Peyer's patch (tissue), 4 donors: ENCODE measurements at places on chromosomes 3 and 15. TPM values are rescaled to one million over a fixed set of nuclear protein-coding genes. Genes with fewer than 3 reads are reported as not detected.

CPEB1 gene
- total RNA-seq = 2.5 TPM

ATP2B2 gene
- not detected for total RNA-seq

- DNase-seq = no peak
- H3K4me3 ChIP-seq = peak overlapping the region; percentile 26
- no peaks in the 10 kb centered on the region for H3K36me3 ChIP-seq
- H3K4me1 ChIP-seq = no peaks in the 10 kb centered on the region
These were observed 34.0 kb downstream of the ZNF106 start for GRCh38 chr15:42456971-42457370.

TMIE gene
- total RNA-seq = not detected

PLCH1 gene
- 12.4 TPM for total RNA-seq

CHRD gene
- 5.1 TPM for total RNA-seq

GRCh38 chr3:194009892-194010533 lies 125.9 kb upstream of the HES1 start:
- no peaks in the 10 kb centered on the region for H3K36me3 ChIP-seq
- no peak overlapping the region for H3K4me3 ChIP-seq
- H3K27ac ChIP-seq = no peak overlapping the region
- H3K27me3 ChIP-seq = no peaks in the 10 kb centered on the region
- DNase-seq = no peak

DNA sequence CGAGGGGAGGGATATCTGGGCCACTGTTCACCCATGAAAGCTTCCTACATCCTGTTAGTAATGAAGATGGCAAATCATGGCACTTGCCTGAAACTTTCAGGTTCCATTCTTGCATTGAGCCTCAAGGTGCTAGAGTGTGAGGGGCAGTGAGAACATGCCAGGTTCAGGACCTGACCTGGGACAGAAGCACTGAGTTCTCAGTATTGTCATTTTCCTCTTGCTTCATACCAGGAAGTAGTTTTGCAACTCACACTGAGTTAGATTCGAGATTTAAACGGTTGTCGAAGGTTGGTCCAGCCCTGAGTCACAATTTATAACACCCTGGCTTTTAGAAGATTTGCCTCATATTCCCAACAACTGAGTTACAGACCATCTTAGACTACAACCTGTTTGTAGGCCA lies 11.8 kb upstream of the MEIS2 start:
- DNase-seq = no peak
- H3K36me3 ChIP-seq = no peaks in the 10 kb centered on the region
- no peak overlapping the region for H3K4me3 ChIP-seq
- H3K27ac ChIP-seq = peak overlapping the region; percentile 93

DNA sequence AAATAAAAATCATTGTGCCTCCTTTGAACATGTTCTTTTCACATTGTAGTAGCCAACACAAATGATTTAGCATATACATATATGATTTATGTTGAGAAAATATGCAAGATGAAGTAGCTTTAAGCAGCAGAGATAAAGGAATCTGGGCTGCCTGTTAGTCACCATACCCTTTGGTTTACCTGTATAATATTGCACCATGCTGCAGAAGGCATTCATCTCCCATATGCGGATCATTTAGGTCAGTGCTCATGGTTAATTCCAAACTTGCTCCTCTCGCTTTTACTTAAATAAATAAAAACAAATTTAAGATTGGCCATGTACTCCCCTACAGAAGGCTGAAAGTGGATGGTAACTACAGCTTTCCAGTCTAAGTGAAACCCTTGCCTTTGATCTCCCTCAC lies 86.7 kb upstream of the TBL1XR1 start:
- peaks cover 15% of the 10 kb centered on the region for H3K4me1 ChIP-seq
- DNase-seq = no peak
- H3K27ac ChIP-seq = no peak overlapping the region
- H3K4me3 ChIP-seq = no peak overlapping the region
